ENCODE measurements at places on chromosomes 1 and 21.
A peak's percentile ranks its signal among the peaks of the same experiment; 100 is the strongest.

DNA sequence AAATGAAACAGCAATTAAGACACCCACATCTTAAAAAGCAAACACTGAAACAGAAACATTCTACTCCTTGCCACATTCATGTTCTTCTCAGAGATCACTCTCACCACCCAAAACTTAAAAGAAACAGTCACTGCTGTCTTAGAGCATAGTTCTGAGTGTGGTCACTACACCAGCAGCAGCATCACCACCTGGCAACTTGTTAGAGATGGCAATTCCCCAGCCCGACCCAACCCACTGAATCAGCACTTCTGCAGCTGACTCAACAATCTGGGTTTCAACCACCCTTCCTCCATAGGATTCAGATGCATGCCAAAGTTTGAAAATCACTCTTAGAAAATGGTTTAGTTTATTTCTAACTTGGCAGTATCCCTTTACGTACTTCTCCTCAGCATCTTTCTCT lies 126.1 kb downstream of the CDC42BPA start:
- DNase-seq: peak; percentile 66

DNA sequence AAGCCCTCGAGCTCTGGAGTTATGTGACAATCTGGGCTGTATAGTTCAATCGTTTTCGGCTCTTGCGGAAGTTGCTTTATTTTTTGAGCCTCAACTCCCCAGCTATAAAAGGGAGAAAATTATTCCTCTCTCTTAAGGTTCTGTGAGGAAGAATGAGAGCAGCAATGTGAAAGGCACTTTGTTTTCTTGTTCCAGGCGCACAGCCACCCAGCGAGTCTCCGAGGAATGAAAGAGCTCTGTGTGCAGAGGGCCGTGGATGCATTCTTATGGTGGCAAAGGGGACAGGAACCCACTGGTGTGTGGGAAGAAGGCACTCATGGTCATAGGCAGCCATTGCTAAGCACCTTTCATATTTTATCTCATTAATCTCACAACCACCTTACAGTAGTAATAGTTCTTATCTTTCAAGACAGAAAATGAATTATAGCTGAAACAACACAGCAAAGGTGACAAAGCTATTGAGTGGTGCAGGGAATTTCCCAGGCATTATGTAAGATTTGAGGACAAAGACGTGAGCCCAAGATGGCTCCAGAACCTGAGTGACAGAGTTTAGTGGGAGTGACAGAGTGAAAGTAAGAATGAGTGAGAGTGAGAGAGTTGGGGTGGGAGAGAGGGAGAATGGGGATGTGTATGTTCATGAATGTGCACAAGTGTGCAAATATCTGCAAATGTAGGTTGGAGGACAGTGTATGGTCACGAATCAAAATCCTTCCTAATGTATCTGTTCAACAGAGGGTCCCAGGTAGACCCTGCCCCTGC lies 9.4 kb downstream of the CYP2J2 start:
- DNase-seq: no peak

DNA sequence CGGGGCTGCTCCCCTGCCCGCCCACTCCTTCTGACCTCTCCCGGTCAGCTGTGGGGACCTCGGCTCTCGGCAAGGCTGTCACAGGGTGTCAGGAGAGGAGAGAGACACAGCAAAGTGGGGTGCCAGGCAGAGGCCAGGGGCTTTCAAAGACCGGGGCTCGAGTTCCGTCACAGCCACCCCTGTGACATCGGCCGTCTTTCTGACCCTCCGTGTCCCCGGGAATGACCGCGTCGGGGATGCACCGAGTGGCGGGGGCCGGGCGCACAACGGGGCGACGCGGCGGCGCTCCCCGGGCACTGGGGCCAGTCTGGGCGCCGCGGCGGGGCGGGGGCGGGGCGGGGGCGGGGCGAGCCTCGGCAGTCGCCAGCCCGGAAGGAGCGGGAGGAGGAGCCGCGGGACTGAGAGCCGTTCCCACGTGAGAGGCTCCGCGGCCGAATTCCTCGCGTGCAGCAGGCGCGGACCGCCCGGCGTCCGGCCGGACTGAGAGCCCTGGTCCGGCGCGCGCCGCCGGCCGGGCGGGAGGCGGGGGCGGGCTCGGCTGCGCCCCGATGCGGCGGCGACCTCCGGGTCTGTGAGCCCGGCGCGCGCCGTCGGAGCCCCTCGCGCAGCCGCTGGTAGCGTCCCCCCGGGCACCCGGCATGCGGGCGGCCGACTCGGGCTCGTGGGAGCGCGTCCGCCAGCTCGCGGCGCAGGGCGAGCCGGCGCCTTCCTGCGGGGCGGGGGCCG lies 229.7 kb upstream of the TMEM51 start:
- DNase-seq: peak; percentile 19

GRCh38 chr1:34786521-34787325 lies 5.7 kb downstream of the GJB3 start:
- peak; percentile 80 for DNase-seq

- no peak for DNase-seq
Observed at GRCh38 chr1:42937141-42937696, 21.4 kb downstream of the SLC2A1 start.

- DNase-seq: no peak
Observed at GRCh38 chr1:116679091-116679827, 11.7 kb upstream of the IGSF3 start.

- no peak for DNase-seq
Observed at GRCh38 chr1:8847990-8848389, 30.5 kb downstream of the ENO1 start.

DNA sequence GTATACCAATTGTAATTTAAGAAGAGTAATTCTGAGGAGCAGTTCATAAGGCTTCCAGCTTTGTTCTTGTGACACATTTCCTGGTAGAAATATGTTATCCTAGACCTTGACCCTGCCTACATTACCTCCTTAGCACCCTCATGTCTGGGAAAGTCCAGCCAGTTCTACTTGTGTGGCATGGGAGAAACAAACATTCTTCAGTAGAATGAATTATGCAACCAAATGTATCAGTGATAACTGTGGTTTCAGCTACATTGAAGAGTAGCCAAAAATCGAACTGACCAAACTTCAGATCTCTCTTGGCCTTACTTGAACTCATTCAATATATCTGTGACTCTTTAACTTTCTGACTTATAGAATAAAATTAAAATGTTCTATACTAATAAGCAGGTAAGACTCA lies 308.1 kb upstream of the LYPLAL1 start:
- DNase-seq: peak; percentile 13

GRCh38 chr1:174702011-174702410 lies 254.2 kb downstream of the GPR52 start:
- DNase-seq: peak; percentile 4

GRCh38 chr1:183289051-183289496 lies 103.0 kb downstream of the LAMC2 start:
- DNase-seq: no peak

DNA sequence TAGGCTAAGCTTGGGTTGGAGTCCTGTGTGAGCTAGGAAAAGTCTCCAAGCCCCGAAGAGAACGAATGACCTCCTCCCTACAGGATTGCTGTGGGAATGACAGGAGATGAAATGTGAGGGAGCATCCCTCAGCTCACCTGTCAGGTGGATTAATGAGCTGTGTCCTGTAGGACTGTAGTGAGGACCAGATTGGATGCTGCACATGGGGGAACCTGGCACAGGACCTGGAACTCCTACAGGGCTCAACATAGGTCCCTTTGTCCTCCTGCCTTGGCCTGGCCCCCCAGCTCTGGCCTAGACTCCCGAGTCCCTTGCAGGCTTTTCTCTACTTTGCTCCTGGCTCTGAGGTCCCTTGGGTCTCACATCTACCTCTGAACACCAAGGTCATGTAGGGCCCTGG lies 155.7 kb downstream of the PTPRU start:
- DNase-seq: no peak

- DNase-seq: no peak
Observed at GRCh38 chr1:37865348-37866120, 6.1 kb upstream of the MTF1 start.

GRCh38 chr1:9014475-9015375 lies 11.5 kb downstream of the SLC2A7 start:
- DNase-seq: no peak

GRCh38 chr1:79499541-79499940 lies 493.0 kb upstream of the ADGRL4 start:
- DNase-seq: no peak

DNA sequence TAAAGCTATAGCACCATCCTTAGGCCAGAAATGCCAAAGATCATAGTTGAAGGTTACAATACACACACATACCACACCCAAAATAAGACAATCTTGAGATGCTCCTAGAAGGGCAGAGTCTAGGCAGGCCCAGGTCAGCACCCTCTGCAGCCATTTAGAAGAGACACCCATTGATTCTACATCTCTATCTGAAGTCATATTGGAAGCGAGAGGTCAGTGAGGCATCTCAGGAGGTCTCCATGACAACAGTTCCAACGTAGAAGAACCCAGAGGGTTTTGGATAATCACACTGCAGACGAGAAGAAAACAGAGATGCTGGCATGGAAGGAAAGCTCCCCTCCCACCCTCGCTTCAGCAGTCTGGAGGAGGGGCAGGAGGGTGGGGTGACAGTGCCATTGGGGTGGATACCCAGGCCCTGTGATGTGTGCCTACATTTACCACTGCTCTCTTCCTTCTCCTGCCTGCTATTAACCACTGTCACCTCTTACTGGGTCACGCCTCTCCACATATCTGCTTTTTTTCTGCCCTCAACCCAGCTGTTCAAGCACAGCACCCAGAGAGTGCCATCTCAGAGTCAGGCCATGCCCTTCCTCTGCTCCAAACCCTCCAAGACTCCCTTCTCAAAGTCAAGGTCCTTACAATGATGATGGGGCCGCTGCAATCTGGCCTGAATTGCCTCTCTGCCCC lies 6.2 kb downstream of the TMCO4 start:
- no peak for DNase-seq

- no peak for DNase-seq
Observed at GRCh38 chr1:38656726-38657125, 202.8 kb downstream of the RRAGC start.

GRCh38 chr1:87045761-87046304 lies 131.4 kb downstream of the HS2ST1 start:
- DNase-seq: no peak

GRCh38 chr1:58447886-58448285 lies 98.6 kb downstream of the OMA1 start:
- DNase-seq: no peak

DNA sequence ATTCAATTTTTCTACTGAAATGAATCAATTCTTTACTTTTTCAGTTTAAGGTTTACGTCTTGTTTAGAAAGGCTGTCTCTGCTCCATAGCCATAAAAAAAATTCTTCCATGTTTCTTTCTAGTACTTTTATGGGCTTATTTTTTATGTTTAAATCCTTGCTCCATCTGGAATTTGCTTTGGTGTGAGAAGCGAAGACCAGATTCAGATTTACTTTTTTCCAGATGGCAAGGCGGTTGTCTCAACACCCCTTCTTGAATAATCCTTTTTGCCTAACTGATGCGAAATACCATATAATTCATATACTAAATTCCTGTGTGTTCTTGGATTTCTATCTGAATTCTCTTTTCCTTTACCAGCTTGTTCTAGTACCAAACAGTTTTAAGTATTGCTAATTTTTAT lies 101.5 kb downstream of the C1orf94 start:
- no peak for DNase-seq

- DNase-seq: no peak
Observed at GRCh38 chr1:154342836-154343472, 17.6 kb downstream of the ATP8B2 start.

- DNase-seq: no peak
Observed at GRCh38 chr1:53583021-53583867, 124.0 kb downstream of the DMRTB1 start.

- DNase-seq: no peak
Observed at GRCh38 chr1:109377698-109378097, 20.0 kb downstream of the SORT1 start.

GRCh38 chr1:219088778-219089557 lies 84.7 kb upstream of the LYPLAL1 start:
- DNase-seq: peak; percentile 87

GRCh38 chr21:25732091-25732760 lies 2.5 kb downstream of the ATP5PF start:
- peak; percentile 0 for DNase-seq

GRCh38 chr1:233316473-233316872 lies 11.1 kb upstream of the MAP3K21 start:
- no peak for DNase-seq

DNA sequence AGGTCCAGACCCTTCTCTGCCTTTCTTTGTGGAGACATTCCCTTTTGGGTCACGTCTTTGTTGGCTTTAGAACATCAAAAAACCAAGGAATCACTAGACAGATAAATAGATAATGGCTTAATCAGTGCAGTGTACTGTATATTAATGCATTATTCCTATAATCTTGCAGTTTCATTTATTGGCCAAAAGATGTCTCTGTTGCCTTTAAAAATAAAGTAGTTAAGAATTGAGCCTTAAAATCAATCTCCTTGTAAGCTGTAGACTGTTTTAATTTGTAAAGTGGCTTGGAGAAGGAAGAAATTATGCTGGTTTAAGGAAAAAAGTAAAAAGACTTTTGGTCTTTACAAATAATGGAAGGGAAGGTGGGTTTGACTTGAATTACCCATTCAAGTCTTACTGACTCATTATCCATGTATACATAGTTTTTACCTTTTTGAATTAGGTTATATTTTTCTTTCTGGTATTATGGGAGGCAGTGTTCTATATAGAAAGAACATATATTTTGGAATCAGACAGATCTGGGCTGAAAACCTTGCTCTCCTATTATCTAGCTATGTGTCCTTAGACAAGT lies 84.6 kb downstream of the VPS13D start:
- peak; percentile 39 for DNase-seq

Measured in kidney glomerular epithelial cell (primary cell).